ENCODE measurements at places on chromosomes 13 and 19.
A peak's percentile ranks its signal among the peaks of the same experiment; 100 is the strongest.

DNA sequence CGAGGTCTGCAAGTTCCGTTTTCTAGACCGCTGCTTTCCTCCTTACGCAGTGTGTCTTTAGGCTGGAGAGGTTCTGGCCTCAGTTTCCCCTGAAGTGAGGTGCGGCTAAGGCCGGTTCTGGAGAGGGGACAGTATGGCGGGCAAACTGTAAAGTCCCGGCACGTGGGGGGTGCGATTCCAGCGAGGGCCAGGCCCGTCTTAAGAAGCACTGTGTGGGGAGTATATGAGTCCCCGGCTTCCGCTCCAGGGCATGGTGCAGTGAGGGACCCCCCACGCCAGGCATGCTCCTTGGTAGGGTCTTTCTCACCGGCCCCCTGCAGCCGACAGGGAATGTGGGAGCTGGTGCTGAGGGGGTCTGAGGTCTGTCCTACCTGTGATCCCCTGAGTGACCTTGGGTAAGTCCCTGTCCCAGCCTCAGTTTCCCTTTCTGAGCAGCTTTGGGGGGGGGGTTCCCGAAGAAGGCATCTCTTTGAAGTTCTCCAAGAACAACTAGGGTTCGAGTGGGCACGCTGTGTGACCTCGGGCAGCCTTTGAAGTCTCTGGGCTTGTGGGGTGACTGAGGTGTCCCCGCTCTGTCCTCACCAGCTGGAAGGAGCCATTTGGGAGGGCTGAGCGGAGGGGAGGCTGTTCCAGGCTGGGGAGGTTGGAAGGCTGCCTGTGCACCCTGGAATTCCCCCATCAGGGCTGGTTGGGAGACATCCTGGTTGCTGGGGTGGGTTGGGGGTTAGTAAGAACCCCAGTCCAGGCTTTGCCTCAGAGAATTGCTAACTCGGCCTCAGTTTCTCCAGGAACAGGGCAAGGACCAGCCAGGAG is 1.5 kb downstream of the NFIC start:
- no peak for DNase-seq

DNA sequence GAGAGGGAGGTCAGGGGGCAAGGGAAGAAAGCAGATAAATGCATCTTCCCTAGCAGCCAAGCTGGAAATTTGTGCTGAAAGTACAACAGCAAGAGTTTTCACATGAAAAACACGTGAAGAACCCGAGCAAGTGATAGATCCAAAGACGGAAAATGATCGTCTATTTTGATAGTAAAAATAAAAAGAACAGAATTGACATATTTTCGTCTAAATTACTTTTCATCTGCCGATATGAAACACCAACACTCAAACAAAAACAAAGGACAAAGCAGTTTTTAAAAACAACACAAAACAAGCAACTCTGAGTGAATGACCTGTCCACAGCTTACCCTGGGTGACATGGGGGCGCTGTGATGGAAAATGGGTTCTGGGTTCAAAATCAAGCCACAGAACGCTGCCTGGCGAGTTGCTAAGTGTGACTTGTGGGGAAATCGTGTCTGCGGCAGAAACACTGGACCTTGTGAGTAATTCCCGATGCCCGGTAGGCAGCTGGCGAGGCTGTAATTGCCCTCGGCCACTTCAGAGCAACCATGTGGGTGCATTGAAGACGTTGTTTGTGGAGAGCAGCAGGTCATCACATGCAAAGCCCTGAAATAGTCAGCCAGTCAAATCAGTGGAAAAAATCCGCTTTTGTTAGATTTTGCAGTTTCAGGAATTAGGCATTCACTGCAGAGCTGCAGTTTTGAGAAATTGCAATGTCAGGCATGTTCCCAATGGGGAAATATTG is 7.4 kb downstream of the SOX1 start:
- no peak for DNase-seq

GRCh38 chr19:2387367-2388288 is 27.6 kb downstream of the TMPRSS9 start:
- DNase-seq = no peak

DNA sequence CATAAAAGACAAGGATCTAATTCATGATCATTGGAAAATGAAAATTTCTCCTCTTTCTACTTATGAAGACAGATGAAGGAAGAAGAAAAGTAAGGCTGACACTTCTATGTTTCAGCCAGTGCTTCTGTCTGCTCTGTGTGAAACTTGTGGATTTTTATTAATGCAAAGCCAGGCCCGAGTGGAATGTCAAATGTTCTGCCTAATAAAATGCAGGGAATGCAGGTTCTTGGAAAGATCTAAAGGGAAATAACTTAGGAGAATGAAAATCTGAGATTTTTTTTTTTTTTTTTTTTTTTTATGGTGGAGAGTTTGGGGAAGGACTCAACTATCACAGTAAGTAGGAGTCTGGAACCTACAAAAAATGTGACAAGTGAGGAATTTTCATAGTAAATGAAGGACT is 1732.3 kb upstream of the SLC10A2 start:
- no peak for DNase-seq

DNA sequence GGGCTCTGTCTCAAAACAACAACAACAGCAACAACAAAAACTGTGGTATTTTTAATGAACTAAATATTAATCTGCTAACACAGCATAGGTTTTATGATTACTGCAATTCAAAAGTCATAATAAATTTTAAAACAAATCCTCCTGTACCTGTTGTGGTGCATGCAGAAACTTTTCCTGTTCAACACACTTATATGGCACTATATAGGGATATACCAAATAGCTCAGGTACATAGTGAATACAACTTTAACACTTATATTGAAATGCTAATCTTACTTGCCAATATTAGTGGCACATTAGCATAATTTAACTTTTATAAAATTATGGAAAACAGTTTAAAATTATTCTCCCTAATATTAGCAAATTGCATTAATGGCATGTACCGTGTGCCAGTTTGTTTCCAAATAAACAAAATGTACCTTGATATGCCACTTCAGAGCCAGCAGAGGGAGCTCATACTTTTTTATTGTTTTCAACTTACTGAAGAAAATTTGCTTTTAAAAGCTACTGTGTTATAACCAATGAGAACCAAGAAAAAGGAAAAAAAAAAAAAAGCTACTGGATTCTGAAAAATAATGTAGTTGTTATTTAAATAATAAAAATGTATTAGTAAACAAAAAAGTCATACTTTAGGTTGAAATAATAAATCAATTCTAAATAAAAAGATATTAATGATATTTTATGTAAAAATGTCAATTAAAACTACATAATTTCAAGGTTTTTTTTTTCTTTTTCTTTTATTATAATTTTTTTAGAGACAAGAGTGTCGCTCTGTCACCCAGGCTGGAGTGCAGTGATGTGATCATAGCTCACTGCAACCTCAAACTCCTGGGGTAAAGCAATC is 18.0 kb upstream of the RBM26 start:
- peak; percentile 77 for DNase-seq

DNA sequence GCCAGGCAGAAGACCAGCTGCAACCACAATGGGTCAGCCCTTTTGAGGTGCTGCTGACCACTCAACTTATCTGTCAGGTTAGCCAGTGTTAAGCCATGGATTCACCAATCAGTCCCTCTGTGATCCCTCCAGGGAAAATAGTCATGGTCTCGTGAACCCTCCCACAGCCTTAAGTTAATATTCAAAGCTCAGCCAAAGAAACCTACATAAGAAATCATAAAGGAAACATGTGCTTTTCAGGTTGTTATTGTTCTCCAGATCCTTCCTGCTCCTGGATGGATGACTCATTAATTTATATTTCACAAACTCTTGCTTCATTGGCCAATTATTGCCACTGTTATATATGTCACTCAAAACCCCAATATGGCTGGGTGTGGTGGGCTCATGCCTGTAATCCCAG is 161.9 kb downstream of the B3GLCT start:
- peak; percentile 34 for DNase-seq

DNA sequence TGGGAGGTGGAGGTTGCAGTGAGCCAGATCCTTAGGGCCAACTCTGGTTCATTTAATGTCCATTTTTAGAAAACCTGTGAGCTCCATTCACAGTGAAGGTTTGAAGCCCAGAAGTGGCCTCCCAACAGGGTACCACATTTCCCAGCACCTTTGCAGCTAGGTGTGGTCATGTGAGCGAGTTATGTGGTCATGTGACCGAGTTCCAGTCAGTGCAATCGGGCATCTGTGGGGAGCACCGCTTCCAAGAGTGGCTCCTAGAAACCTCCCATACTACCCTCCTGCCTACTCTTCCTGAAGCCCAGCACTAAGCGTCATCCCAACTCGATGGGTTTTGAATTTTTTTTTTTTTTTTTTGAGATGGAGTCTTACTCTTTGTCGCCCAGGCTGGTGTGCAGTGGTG is 663 bp upstream of the PLA2G4C start:
- no peak for DNase-seq

- DNase-seq = peak; percentile 77
Observed at GRCh38 chr13:111177081-111177711, 62.1 kb downstream of the ARHGEF7 start.

DNA sequence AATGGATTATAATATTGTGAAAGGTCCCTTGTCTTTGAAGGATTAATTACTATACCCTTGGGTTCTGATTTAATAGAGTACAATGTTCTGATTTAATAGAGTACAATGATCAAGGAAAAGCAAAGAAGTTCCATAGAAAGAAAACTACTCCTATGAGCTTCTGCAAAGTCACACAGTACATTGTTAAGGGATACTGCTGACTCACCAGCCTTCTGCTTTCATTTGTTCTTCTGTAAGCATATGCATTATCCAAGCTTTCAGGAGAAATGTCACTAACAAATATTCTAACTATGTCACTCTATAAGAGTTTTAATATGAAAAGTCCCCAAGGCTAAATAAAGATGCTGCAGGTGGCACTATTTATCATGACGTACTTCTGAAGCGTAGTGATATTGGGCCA is 396.7 kb downstream of the RFC3 start:
- peak; percentile 17 for DNase-seq

- no peak for DNase-seq
Observed at GRCh38 chr13:72495681-72496080, 231.7 kb downstream of the MZT1 start.

DNA sequence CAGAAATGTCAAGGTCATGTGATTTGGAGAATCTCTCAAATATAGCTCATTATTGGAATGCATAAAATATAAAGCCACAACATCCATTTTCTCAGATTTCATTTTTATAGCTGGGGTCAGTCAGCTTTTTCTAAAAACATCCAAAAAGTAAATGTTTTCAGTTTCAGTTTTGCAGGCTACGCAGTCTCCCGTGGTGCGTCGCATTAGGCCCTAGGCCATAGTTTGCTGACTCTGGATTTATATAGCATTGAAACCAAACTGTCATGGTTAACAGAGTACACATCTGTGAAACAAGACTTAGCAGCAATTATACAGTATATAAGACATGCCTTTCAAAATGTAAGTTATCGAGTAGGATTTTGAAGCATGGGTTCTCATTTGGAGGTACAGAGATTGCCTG is 140.0 kb downstream of the IRS2 start:
- no peak for DNase-seq
